Vagina (tissue), 2 donors: ENCODE measurements at places on chromosomes 12 and 14.

DNA sequence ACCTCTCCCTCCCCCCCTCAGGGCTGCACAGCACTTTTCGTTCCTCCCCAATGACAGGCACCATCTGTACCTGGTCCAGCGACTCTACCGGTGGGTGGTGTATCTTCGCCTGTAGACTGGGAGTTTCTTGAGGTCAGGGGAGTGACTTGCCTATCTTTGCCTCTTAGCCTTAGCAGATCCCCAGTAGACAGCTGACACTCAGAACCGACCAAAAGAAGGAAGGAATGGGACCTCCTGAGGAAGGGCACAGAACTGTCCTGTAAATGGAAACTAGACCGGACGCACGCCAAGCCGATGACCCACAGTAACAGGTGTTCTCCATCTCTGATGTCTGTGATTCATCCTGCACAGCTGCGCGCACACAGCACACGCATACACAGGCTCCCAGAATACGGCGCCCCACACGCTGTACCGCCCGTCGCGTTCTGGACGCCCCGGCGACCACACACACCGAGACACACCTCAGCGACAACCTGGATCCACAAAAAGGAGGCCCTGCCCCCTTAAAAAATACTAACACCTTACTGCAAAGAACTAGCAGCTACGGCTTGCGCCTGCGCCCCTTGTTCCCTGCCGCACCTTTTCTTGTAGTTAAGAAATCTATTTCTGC lies 673 bp upstream of the TTC9 start:
- no peaks in the 10 kb centered on the region for H3K27me3 ChIP-seq
- no peak overlapping the region for H3K27ac ChIP-seq
- no peaks in the 10 kb centered on the region for H3K36me3 ChIP-seq

DNA sequence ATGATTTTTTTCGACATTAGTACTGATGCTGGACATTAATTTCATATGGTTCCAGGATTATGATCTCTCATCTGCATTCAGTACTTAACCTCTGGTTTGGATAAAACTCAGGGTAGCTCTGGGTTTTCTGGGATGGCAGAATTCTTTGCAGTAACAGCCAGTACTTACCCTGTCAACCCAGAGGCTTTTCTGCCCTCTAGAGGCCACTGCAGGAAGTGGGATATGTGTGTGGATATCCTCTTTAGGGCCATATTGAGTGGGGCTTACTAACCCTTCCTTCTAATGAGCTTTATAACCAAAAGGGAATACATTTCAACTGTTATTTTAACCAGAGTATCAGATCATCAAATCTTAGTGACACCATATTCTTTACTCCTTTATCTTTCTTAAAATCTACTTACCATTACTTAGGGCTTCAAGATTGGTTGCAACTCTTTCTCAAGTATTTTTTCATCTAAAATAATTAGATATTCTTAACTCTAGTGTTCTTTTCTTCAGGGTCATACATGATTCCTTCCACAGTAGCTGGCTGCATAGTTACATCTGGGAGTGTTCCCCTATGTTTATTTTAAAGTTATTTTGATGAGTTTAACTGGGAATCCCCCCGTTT lies 488.0 kb upstream of the STXBP6 start:
- H3K4me1 ChIP-seq, result no peaks in the 10 kb centered on the region
- H3K4me3 ChIP-seq, result no peak overlapping the region
- H3K27me3 ChIP-seq, result no peaks in the 10 kb centered on the region
- no peak for DNase-seq
- H3K27ac ChIP-seq, result no peak overlapping the region

DNA sequence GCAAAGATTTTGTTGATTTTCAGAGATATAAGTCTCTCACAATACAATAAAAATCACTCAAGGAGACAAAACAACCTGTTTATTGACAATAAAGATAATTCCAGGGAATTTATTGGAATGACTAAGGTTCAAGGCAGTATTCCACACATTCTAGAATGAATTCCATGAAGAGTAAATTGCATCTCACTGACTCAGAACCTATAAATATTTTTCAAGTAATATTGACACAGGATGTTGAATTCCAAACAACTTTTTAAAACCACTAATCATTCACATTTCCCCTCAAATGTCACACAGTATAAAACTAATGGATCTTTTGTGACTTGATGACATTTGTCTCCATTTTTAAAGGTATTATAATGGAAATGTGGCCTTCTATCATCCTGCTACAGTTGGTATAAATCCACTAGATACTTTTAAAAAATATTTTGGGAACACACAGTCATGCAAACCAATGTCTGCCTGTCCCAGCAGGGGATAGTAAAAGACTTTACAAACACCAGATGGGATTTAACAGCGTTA lies 42.1 kb upstream of the LGR5 start:
- H3K4me3 ChIP-seq, result no peak overlapping the region
- no peak for DNase-seq
- H3K4me1 ChIP-seq, result peaks cover 9% of the 10 kb centered on the region
- no peak overlapping the region for H3K27ac ChIP-seq
- no peaks in the 10 kb centered on the region for H3K27me3 ChIP-seq
- H3K36me3 ChIP-seq, result no peaks in the 10 kb centered on the region

DNA sequence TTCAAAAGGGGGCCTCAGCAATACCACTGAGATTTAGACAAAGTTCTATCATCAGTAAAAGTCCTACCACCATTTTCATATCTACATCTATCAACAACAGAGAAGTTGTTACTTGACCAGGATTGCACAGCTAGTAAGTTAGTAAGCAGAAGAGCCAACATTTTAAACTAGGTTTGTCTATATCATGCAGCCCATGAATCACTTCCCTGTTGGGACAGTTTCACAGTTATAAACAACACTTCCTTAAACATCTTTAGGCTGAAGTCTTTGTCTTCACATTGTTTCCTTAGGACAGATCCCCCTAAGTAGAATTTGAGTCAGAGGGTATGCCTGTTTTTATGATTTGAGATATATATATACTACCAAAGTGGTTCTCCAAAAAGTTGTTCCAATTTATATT lies 68.5 kb downstream of the DAO start:
- no peak overlapping the region for H3K27ac ChIP-seq
- no peaks in the 10 kb centered on the region for H3K4me1 ChIP-seq
- H3K36me3 ChIP-seq, result no peaks in the 10 kb centered on the region
- H3K27me3 ChIP-seq, result no peaks in the 10 kb centered on the region
- no peak overlapping the region for H3K4me3 ChIP-seq

DNA sequence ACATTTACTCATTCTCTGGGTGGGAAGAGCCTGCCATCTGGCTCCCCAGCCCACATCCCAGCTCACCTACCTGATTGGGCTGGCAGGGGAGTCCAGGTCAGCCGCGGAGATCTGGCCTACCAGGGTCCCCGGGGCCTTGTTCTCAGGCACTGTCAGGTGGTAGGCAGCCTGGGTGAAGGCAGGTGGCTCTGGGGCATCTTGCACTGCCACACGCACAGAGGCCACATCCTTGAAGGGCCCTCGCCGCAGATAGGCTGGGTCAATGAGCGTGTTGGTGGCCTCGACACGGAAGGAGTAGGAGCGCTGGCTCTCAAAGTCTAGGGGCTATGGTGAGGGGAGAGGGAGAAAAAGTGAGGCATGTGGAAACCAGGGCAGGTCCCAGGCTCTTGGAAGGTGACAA lies 3.9 kb downstream of the CDH24 start:
- H3K27ac ChIP-seq, result no peak overlapping the region
- no peak for DNase-seq
- H3K4me3 ChIP-seq, result no peak overlapping the region
- no peaks in the 10 kb centered on the region for H3K27me3 ChIP-seq

DNA sequence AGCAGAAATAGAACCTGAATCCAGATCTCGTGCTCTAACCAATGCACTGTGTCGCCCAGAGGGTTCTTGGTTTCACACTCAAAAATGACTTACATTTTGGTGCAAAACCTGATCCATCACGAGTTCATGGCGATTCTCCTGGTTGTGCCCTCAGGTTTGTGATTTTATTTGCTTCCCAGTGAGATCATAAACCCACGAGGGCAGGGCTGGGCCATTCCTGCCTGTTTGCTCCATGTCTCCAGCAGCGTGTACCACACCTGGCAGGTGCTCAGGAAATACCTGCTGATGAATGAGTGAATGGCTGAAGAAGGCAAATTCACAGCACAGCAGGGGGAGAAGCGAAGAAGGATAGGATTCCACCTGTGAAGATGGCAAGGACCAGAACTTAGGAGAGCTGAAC lies 9.4 kb downstream of the ACACB start:
- H3K36me3 ChIP-seq, result no peaks in the 10 kb centered on the region
- peak overlapping the region; percentile 6 for H3K27ac ChIP-seq
- no peak for DNase-seq
- H3K27me3 ChIP-seq, result no peaks in the 10 kb centered on the region
- no peak overlapping the region for H3K4me3 ChIP-seq

GRCh38 chr12:118271183-118271582 lies 101.5 kb downstream of the TAOK3 start:
- H3K27me3 ChIP-seq, result no peaks in the 10 kb centered on the region
- DNase-seq, result no peak
- H3K4me1 ChIP-seq, result no peaks in the 10 kb centered on the region
- H3K4me3 ChIP-seq, result no peak overlapping the region
- H3K36me3 ChIP-seq, result peaks cover 4% of the 10 kb centered on the region
- no peak overlapping the region for H3K27ac ChIP-seq

GRCh38 chr12:20624718-20625117 lies 70.4 kb upstream of the SLCO1C1 start:
- H3K36me3 ChIP-seq, result no peaks in the 10 kb centered on the region
- H3K27me3 ChIP-seq, result no peaks in the 10 kb centered on the region
- no peaks in the 10 kb centered on the region for H3K4me1 ChIP-seq
- H3K27ac ChIP-seq, result no peak overlapping the region
- DNase-seq, result no peak
- no peak overlapping the region for H3K4me3 ChIP-seq

GRCh38 chr12:38547586-38547985 lies 231.0 kb downstream of the ALG10B start:
- H3K36me3 ChIP-seq, result no peaks in the 10 kb centered on the region
- H3K4me3 ChIP-seq, result no peak overlapping the region
- no peak overlapping the region for H3K27ac ChIP-seq
- no peak for DNase-seq
- H3K4me1 ChIP-seq, result no peaks in the 10 kb centered on the region
- H3K27me3 ChIP-seq, result no peaks in the 10 kb centered on the region

GRCh38 chr12:15583804-15584203 lies 205.4 kb downstream of the EPS8 start:
- H3K27me3 ChIP-seq, result no peaks in the 10 kb centered on the region
- H3K4me3 ChIP-seq, result no peak overlapping the region
- DNase-seq, result no peak
- H3K4me1 ChIP-seq, result no peaks in the 10 kb centered on the region
- H3K27ac ChIP-seq, result no peak overlapping the region
- no peaks in the 10 kb centered on the region for H3K36me3 ChIP-seq

GRCh38 chr12:70842942-70843341 lies 77.6 kb downstream of the PTPRR start:
- H3K36me3 ChIP-seq, result no peaks in the 10 kb centered on the region
- no peaks in the 10 kb centered on the region for H3K4me1 ChIP-seq
- H3K27me3 ChIP-seq, result no peaks in the 10 kb centered on the region
- H3K4me3 ChIP-seq, result no peak overlapping the region
- DNase-seq, result no peak

- no peak for DNase-seq
- H3K27me3 ChIP-seq, result no peaks in the 10 kb centered on the region
- H3K4me3 ChIP-seq, result no peak overlapping the region
- no peaks in the 10 kb centered on the region for H3K4me1 ChIP-seq
- H3K27ac ChIP-seq, result no peak overlapping the region
- no peaks in the 10 kb centered on the region for H3K36me3 ChIP-seq
These were observed 411.8 kb upstream of the MIS18BP1 start for GRCh38 chr14:45664668-45665356.

- H3K27me3 ChIP-seq, result no peaks in the 10 kb centered on the region
- H3K27ac ChIP-seq, result no peak overlapping the region
- H3K4me1 ChIP-seq, result no peaks in the 10 kb centered on the region
- H3K4me3 ChIP-seq, result no peak overlapping the region
These were observed 117.7 kb downstream of the GLT1D1 start for GRCh38 chr12:128970941-128971340.

- no peak overlapping the region for H3K27ac ChIP-seq
- no peak for DNase-seq
- H3K4me1 ChIP-seq, result no peaks in the 10 kb centered on the region
- no peak overlapping the region for H3K4me3 ChIP-seq
- H3K36me3 ChIP-seq, result no peaks in the 10 kb centered on the region
- no peaks in the 10 kb centered on the region for H3K27me3 ChIP-seq
These were observed 85.6 kb downstream of the LMO3 start for GRCh38 chr12:16520328-16520727.
